A549 (cell line): ENCODE measurements at places on chromosomes 13 and 19.

DNA sequence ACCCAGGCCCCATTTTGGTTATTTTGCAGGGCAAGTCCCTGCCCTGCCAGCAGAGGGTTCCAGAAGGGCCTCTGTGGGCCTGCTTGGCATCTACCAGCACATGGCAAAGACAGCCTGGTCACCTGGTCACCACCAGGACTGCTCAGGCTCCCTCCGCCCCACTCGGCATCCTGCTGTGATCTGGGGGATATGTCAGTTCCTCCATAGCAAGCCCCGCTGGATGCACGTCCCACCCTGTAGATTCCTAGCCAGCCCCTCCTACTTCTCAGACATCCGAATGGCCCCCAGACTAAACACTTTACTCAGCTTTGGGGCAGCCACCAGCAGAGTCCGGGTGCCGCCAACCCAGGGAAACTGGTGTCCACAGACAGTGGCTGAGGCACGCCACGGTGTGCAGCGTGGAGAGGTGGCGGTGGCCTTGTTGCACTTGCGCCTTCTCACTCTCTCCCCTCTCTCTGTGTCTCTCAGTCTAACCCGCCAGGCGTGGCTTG lies 31.8 kb upstream of the USE1 start:
- no peak for DNase-seq

DNA sequence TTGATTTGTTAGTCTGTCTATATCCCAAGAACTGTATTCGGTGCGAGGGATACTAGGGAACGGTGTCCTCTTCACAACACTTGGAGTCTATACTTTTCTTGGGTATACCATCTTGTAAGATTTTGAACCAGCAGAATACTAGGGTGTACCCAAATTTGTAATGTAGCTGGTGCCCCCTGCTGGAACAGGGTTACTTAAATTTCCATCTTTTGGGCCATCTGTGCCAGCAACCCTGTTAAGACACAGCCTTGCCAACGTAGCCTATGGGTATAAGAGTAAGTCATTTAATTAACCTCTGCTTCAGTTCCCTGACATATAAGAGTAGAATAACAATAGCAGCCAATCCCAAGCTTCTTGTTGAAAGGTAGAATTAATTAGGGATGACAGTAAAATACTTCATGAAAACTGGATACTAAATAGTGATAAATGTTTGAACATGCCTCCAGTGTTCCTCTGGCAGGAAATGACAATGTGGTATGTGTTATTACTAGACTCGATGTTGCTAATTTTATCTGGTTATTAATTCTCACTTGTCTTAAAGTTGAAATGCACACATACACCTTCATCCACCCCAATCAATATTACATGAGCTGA lies 607.6 kb downstream of the FGF9 start:
- DNase-seq = no peak

- no peak for DNase-seq
These were observed 21.6 kb upstream of the SIGLEC14 start for GRCh38 chr19:51668216-51668615.

DNA sequence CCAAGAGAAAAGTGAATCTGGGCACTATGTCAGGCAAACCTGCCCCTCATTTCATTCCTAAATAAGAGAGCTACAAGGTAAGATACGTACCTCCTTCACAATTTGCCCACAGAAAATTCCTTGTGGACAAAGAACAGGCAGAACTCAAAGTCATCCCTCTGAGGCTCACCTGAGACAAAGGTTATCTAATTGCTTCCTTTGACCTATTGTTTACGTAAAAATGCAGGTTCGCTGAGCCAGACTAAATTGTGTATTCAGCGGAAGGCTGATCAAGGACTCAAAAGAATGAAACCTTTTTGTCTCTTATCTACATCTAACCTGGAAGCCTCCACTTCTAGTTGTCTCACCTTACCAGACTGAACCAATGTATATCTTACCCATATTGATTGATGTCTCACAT lies 213.3 kb downstream of the POSTN start:
- no peak for DNase-seq

DNA sequence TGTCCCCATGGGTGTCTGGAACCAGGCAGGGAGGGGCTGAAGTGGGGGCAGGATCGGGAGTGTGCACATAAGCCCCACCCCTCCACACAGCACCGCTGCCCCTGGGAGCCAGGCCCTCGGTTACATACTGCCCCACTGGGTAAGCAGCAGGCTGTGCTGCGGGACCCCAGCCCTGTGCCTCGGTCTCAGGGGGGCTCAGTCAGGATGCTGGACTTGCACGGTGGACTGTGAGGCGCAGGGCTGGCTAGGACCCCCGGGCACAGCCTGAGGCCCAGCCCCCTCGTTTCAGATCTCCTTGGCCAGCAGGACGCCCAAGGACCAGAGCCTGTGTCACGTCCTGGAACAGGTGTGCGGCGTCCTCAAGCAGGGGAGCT lies 16.3 kb downstream of the MPND start:
- no peak for DNase-seq
